ENCODE measurements at places on chromosomes 12 and 14.
A peak's percentile ranks its signal among the peaks of the same experiment; 100 is the strongest.

DNA sequence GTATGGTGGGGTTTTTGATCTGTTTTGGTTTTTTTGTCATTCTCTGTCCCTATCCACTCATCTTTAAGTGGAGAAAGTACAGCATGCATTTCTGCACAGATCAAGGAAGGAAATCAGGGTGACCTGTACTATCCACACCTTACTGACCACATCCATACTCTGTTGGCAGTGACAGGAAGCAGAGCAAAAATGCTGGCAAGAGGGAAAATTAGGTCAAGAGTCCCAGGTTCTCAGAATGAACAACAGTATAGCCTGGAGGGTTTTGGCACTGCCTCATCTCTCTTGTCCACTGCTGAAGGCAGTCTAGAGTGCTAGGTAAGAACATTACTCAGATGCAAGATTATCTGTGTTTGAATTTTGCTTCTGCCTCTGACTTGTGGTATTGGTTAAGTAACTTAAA lies 70.7 kb downstream of the TAOK3 start:
- H3K4me3 ChIP-seq = no peak overlapping the region
- no peak for DNase-seq
- H3K36me3 ChIP-seq = peaks cover 4% of the 10 kb centered on the region
- H3K27ac ChIP-seq = no peak overlapping the region
- no peaks in the 10 kb centered on the region for H3K4me1 ChIP-seq
- no peaks in the 10 kb centered on the region for H3K27me3 ChIP-seq

- H3K4me3 ChIP-seq = no peak overlapping the region
- H3K4me1 ChIP-seq = peaks cover 26% of the 10 kb centered on the region
- DNase-seq = no peak
Observed at GRCh38 chr12:11732715-11733114, 83.2 kb downstream of the ETV6 start.

- no peak overlapping the region for H3K27ac ChIP-seq
- no peaks in the 10 kb centered on the region for H3K4me1 ChIP-seq
- no peak for DNase-seq
- H3K4me3 ChIP-seq = no peak overlapping the region
Observed at GRCh38 chr12:133204264-133204603, 22.9 kb downstream of the ZNF268 start.

GRCh38 chr12:78802593-78802992 lies 62.0 kb upstream of the SYT1 start:
- no peak overlapping the region for H3K4me3 ChIP-seq
- no peak for DNase-seq
- H3K27me3 ChIP-seq = no peaks in the 10 kb centered on the region
- no peaks in the 10 kb centered on the region for H3K36me3 ChIP-seq
- no peaks in the 10 kb centered on the region for H3K4me1 ChIP-seq

- no peaks in the 10 kb centered on the region for H3K4me1 ChIP-seq
- no peak for DNase-seq
- no peak overlapping the region for H3K27ac ChIP-seq
- H3K4me3 ChIP-seq = no peak overlapping the region
- no peaks in the 10 kb centered on the region for H3K36me3 ChIP-seq
- H3K27me3 ChIP-seq = no peaks in the 10 kb centered on the region
Observed at GRCh38 chr14:30227436-30227835, 299.8 kb upstream of the PRKD1 start.

DNA sequence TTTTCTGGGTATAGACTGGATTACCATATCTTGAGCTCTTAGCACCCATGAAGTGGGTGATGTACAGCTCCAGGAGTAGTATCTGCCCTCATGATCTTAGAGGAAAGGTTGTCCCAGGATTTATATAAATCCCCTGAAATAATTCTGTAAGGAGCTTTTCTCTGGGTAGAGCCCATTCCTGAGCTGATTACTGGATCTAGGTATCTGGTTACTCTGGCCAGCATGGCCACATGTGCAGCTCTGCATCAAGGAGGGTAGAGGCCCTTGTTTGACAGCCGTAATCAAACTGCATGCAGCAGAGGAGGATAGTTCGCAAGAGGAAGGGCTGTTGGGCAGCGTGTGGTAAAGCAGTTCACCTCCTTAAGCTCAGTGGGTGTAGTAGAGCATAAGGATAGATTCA lies 8.5 kb downstream of the COX14 start:
- no peaks in the 10 kb centered on the region for H3K4me1 ChIP-seq
- H3K27me3 ChIP-seq = no peaks in the 10 kb centered on the region
- H3K27ac ChIP-seq = no peak overlapping the region
- no peak for DNase-seq
- H3K4me3 ChIP-seq = no peak overlapping the region
- peaks cover 74% of the 10 kb centered on the region for H3K36me3 ChIP-seq

DNA sequence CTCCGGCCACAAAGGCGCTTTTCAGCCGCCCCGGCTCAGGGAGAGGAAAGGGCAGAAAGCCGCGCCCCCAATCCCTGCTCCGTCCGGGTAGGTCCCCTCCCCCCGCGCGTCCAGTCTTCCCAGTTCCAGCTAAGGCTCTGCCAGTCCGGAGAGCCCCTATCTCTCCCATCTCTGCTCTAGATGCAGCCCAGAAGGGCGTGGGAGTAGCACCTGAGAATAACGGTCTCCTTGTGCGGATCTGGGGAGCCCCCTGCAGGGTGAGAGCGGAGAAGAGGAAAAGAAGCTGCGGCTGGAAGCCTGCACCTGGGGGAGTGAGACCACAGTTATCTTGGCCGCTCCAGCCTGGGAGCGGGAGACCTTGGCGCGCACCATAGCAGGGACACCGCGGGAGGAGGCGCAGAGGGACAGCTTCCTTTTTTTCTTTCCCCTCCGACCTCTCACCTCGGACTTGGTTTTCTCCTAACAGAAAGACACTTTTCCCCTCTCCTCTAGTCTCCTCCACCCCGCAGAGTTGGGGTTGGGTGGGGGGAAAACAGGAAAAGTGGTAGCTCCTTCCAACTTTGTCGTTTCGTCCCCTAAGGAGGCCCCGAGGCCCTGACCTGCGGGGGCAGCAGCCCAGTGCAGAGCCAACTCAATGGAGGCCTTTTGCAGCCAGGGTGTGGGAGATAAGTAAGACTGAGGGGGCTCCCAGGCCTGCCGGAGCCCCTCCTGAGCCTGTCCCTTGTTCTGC lies 2.4 kb downstream of the DHH start:
- peaks cover 71% of the 10 kb centered on the region for H3K27me3 ChIP-seq
- H3K27ac ChIP-seq = no peak overlapping the region
- DNase-seq = peak; percentile 51

DNA sequence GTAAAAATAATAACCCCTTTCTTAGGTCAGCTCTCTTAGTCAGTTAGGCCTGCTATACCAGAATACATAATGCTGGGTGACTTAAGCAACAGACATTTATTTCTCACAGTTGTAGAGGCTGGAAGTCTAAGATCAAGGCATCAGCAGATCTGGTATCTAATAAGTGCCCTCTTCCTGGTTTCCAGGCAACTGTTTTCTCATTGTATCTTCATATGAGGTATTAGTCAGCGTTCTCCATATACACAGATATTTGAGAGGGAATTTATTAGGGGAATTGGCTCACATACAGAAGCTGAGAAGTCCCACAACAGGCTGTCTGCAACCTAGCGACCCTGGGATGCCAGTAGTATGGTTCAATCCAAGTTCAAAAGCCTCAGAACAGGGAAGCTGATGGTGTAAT lies 896.0 kb downstream of the GALC start:
- no peaks in the 10 kb centered on the region for H3K27me3 ChIP-seq
- H3K4me3 ChIP-seq = no peak overlapping the region
- no peaks in the 10 kb centered on the region for H3K36me3 ChIP-seq
- no peak for DNase-seq

DNA sequence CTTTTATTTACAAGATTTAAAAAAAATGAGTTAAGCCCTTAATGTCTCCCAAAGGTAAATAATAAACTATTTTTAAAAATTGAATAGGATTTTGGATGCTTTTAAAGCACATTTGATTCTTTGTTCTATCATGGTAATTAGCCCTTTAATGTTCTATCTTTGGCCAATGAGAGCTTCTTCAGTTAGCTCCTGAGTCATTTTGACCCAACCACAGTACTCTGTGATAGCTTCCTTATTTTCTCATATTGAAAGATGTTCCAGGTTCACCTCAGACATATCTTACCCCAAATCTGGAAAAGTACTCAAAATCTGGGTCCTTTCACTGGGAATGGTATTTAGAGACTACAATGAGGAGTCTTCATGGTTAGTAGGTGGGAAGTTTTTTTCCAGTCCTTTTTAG lies 98.0 kb downstream of the MYRFL start:
- H3K4me3 ChIP-seq = no peak overlapping the region
- H3K27ac ChIP-seq = no peak overlapping the region
- DNase-seq = no peak
- no peaks in the 10 kb centered on the region for H3K27me3 ChIP-seq
- H3K36me3 ChIP-seq = no peaks in the 10 kb centered on the region

GRCh38 chr14:44135972-44136371 lies 371.1 kb downstream of the FSCB start:
- no peaks in the 10 kb centered on the region for H3K27me3 ChIP-seq
- no peaks in the 10 kb centered on the region for H3K36me3 ChIP-seq
- no peak overlapping the region for H3K27ac ChIP-seq
- H3K4me1 ChIP-seq = no peaks in the 10 kb centered on the region
- H3K4me3 ChIP-seq = no peak overlapping the region

GRCh38 chr12:6266971-6267721 lies 43.3 kb upstream of the PLEKHG6 start:
- H3K4me1 ChIP-seq = no peaks in the 10 kb centered on the region
- H3K36me3 ChIP-seq = no peaks in the 10 kb centered on the region
- H3K4me3 ChIP-seq = no peak overlapping the region
- no peaks in the 10 kb centered on the region for H3K27me3 ChIP-seq
- H3K27ac ChIP-seq = no peak overlapping the region

DNA sequence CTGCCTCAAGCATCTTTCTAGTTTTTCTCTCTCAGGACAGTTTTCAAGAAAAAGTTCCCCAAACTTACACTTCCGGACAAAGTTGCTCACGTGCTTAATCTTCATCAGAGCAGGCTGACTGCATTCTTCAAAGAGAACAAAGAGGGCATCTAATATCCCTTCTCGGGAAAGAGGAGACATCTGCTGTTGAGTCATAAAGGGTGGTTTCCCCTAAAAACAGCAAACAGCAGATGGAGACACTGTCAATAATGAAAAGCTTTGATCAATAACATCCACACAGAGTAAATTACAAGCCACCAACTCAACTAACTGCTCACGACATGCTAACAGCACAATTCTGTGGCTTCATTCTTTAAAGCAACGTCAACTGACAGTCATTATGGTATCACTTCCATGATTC lies 8.1 kb downstream of the CIT start:
- H3K4me3 ChIP-seq = no peak overlapping the region
- no peaks in the 10 kb centered on the region for H3K4me1 ChIP-seq
- peaks cover 2% of the 10 kb centered on the region for H3K36me3 ChIP-seq
- H3K27ac ChIP-seq = no peak overlapping the region
- no peak for DNase-seq
- no peaks in the 10 kb centered on the region for H3K27me3 ChIP-seq
